Right lung (tissue), 10 donors: ENCODE measurements at places on chromosomes 5 and 9. TPM values are rescaled to one million over a fixed set of nuclear protein-coding genes. Genes with fewer than 3 reads are reported as not detected.

The TICAM2 gene
- polyA plus RNA-seq: 2.8 TPM

GRCh38 chr9:109181284-109181683 is 14.2 kb upstream of the FRRS1L start:
- DNase-seq: no peak

The SPDL1 gene
- polyA plus RNA-seq: 41.5 TPM

DNA sequence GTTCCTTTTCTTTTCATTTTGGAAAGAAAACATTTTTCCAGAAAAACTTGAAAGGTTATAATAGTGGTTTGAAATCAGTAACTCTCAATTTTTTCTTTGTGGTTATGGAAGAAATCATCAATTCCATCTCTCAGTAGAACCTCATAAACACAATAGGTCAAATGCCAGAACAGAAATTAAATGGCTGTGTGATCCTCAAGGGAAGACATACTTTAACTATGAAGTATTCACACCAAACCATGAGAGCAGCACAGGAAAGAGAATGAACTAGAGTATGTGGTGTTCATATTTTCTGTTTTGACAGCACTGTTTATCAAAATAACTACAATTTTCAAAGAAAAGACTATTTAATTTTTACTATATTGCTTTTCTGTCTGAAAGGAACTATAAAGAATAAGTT is 29.7 kb upstream of the EFNA5 start:
- DNase-seq: no peak

GRCh38 chr5:97764700-97765099 is 581.7 kb upstream of the RIOK2 start:
- no peak for DNase-seq

The AGXT2 gene
- 0.18 TPM for polyA plus RNA-seq

The TLE1 gene
- polyA plus RNA-seq: 42.2 TPM

The HRCT1 gene
- 0.59 TPM for polyA plus RNA-seq

DNA sequence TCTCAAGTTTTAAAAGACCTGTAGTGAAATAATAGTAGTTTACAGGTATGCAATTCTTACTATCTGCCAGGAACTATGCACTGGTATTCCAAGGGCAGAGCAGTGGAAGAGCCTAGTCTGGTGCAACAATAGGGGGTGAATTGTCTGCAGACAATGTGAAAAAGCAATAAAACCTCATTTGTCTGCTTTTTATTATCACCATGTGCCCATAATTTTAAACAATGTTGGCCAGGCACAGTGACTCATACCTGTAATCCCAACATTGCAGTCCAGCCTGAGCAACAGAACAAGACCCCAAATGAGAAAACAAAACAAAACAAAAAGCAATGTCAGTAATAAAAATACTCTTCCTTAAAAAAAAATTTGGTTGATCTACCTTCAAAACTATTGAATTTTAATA is 12.2 kb upstream of the SLC44A1 start:
- DNase-seq: no peak

GRCh38 chr5:52665559-52665958 is 122.2 kb upstream of the ITGA1 start:
- no peak for DNase-seq

GRCh38 chr5:171857489-171857876 is 71.9 kb downstream of the SMIM23 start:
- DNase-seq: no peak

DNA sequence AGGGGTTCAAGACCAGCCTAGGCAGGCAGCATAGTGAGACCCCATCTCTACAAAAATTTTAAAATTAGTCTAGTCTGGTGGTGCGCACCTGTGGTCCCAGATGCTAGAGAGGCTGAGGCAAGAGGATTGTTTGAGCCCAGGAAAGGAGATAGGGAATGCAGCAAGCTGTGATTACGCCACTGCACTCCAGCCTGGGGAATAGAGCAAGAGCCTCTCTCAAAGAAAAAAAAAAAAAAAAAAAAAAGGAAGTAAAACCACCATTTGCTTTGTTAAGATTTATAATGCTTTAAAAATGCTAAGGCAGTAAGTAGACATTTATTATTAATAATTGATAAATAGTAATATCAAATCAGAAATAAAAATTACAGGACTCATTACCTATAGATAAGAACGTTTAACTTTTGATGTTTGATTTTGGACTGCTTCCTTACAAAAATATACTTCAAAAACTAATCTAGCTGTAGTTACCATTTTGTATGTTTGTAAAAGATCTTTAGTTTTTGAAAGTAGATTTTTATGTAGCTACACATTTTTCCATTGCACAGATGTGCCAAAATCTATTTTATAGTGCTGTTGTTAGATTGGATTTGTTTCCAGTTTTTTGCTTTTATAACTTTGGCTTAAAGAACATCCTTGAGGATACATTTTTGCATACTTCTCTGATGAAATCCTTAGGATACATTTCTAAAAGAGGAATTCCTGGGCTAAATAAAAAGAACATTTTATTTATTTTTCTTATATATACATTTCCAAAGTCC is 86.4 kb downstream of the INIP start:
- no peak for DNase-seq

DNA sequence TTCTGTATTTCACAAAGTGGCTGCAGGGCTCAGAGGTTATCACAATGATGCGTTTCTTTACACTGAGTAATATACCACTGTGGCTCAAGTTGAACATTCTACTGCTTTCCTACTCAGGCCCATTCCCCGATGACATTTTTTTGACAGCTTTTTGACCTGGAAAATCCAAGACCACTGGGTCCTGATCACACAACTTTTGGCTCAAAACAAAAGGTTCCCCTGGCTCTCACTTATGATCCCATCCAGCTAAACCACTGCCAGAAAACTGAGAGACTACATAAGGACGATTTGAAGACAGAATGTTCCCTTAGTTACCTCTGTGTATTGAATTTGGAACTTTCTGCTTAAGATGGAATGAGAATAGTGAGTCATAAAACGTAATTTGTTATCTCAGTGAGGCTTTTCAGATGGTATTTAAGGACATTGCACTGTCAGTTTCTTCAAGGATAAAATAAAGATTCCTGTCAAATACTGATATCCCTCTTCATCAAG is 78.0 kb upstream of the FBXL7 start:
- no peak for DNase-seq

The CARTPT gene
- polyA plus RNA-seq: not detected

DNA sequence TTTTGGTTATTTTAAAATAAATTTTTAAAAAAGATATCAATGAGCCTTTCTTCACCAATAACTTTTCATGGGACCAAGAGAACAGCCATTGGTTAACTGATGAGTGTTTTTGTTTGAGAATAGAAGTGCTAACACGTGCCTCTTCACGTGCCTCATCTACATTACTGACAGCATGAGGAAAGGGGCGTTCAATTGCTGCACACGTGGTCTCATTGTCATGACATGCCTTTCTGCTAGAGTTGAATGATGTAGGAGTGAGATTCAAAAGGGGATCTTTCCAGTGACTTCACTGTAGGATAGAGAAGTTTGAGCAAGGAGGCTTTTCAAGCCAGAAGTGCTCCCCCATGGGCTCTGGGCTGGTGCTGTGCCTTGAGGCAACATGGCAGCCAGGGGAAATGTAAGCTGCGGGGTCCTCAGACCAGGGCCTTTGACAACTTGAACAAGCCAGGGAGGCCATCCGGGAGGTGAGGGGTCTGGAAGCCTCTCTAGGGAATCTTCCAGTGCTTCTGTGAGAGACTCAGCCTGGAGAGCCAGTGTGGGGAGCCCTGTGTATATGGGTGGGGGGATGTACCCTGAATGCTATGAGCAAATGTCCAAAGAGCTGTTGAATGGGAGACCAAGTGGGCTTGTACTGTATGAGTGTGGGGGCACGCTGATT is 51.2 kb upstream of the FSTL4 start:
- no peak for DNase-seq

- no peak for DNase-seq
These were observed 152.3 kb upstream of the ANKH start for GRCh38 chr5:15023846-15024245.

The NEUROG1 gene
- polyA plus RNA-seq: not detected

The DBH gene
- polyA plus RNA-seq: 1.1 TPM

DNA sequence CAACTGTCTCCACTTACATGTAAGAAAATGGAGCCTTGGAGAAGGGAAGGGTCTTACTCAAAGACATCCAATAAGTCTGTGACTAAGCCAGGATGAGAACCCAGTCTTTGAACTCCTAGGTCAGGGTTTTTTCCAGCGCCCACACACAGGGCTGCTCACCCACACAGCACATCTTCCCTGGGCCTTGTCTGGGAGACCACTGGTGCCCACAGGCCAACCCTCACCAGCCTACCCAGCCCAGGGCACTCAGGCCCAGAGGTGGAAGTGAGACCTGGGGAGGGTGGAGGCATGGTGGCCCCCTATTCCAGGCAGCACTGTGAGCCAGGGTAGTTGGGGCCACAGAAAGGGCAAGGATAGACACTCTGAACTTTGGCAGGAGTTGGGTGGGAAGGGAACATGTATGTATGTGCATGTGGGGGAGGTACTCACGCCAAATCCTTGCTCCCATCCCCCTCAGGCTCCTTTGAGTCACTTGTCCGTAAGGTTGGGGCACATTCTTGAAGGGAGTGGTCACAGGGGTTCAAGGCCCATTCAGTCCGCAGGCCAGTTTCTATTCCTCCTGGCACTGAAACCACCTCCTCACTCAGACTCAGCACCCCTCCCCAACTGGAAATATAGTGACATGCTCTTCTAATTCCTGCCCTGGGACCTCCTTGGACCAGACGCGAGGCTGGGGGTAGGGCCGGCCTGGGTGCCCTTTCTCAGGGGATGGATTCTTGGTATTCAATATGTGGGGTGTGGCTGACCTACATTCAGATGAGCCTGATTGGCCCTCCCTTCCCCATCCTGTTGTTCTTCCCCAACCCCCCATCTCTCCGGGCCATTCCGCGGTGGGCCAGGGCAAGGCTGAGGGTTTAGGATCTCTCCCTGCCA is 2.9 kb upstream of the SLC4A9 start:
- DNase-seq: no peak

- no peak for DNase-seq
These were observed 12.1 kb downstream of the WWC1 start for GRCh38 chr5:168303393-168304025.

The ADAMTSL2 gene
- 6.3 TPM for polyA plus RNA-seq

DNA sequence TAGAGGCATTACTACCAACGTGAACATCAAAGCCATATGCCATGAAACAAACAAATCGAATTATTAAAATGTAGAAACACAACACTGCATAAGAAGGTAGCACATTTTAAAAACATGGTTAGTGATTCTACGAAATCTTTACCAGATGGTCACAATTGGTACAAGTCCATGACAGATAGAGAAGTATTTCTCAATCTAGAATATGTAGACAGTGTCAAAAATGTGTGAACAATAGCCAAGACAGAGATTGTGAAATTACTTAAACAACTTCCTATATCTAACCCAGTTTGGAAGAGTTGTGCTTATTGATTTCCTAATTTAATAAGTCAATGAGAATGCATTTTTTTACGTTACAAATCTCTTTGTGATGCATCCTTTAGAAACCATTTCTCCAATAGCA is 1121.6 kb downstream of the MAT2B start:
- DNase-seq: no peak
